ENCODE measurements at places on chromosomes 6 and 20.

DNA sequence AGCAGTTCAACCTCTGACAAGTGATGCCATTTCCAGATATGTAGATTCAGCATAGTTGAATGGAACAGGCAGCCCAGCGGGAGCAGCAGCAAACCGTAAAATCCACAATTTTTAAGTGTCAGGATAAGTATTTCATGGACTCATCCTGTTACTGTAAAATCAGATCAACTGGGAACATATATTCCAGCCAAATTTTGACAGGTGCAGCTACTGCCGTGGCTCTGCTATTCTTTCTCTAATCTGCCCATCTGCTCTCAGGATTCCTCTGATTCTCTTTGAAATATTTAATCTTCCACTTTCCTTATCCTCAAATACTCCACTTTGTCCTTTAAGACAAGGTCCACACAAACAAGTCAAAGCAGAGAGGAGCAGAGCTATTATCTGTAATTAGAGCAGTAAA lies 245.4 kb upstream of the ASCC3 start:
- DNase-seq: no peak

GRCh38 chr20:1436263-1436662 lies 30.4 kb downstream of the NSFL1C start:
- DNase-seq: no peak

GRCh38 chr20:22720206-22720605 lies 135.8 kb upstream of the FOXA2 start:
- DNase-seq: no peak

DNA sequence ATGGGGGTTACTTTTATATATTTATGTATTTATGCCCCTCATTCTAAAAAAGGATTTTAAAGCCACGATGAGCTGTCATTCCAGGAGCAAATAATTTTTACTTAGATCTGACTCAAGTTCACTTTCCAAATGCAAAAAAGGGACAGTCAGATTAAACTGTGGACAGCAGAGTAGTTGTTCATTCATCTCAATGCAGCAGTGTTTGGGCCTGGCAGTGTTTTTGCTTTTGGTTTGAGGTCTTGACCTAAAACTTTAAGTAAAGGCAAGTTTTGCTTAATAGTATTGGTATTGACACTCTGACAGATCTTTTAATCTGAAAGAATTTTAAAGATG lies 13.9 kb downstream of the JARID2 start:
- DNase-seq: no peak

- DNase-seq: no peak
Measured at GRCh38 chr6:35317483-35318195, 20.0 kb downstream of the DEF6 start.
